ENCODE measurements at places on chromosomes 16 and 17. TPM values are rescaled to one million over a fixed set of nuclear protein-coding genes. Genes with fewer than 3 reads are reported as not detected.

DNA sequence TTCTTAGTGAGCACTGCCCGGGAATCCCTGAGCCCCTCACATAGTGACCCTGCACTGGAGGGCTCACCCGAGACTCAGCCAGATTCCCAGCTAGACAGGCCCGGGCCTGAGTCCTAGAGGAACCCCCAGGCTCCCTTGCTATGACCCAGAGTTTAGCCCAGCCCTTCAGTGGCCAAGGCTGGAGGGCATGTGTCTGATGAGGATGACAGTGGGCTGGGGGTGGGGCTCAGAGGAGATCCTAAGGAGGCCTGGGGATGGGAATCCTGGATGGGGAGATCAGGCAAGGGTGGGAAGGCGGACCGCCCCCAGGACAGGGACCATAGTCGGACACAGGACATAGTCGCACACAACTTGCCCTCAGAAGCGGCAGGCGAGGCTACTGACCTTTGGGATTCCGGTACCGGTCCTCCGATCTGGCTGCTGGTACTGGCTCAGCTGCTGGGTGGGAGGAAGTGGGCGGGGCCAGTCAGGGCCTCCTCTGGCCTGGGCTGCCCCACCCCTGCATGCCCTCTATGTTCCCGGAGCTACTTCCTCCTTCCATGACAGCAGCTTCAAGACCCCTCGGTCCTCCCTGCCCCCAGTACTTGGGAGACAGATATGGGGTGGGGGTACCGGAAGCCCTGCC is 1.1 kb downstream of the CD79B start:
- peak overlapping the region; percentile 94 for H3K4me3 ChIP-seq
- H3K4me1 ChIP-seq = peaks cover 24% of the 10 kb centered on the region
- H3K27me3 ChIP-seq = no peaks in the 10 kb centered on the region
- DNase-seq = peak; percentile 71
- no peaks in the 10 kb centered on the region for H3K36me3 ChIP-seq
- H3K27ac ChIP-seq = peak overlapping the region; percentile 43

GRCh38 chr17:81666092-81666341 is 388 bp downstream of the OXLD1 start:
- H3K4me3 ChIP-seq = peak overlapping the region; percentile 96
- no peak for DNase-seq
- H3K4me1 ChIP-seq = peaks cover 57% of the 10 kb centered on the region
- H3K27ac ChIP-seq = peak overlapping the region; percentile 88

GRCh38 chr17:78204387-78205123 is 9.5 kb upstream of the BIRC5 start:
- H3K4me3 ChIP-seq = no peak overlapping the region
- H3K27ac ChIP-seq = no peak overlapping the region

DNA sequence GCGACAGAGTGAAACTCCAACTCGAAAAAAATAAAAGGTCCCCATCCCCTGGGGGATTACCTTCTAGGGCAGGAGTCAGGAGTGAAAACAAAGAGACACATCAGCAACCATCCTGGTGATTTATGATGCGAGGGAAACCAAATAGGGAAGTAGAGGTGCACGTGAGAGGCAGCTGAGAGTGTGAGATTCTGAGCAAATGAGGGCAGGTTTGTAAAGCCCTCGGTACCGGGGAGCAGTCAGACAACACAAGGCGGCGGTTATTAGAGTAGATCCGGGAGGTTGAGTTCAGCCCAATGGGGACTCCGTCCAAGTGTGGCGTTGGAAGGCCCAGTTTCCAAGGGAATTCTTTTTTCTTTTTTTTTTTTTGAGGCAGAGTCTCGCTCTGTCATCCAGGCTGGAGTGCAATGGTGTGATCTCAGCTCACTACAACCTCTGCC is 7.4 kb upstream of the ARMC7 start:
- H3K4me3 ChIP-seq = no peak overlapping the region
- H3K27ac ChIP-seq = no peak overlapping the region
- H3K27me3 ChIP-seq = no peaks in the 10 kb centered on the region
- H3K4me1 ChIP-seq = peaks cover 6% of the 10 kb centered on the region
- H3K36me3 ChIP-seq = no peaks in the 10 kb centered on the region

DHX8 gene
- total RNA-seq = 53.8 TPM

WNK4 gene
- total RNA-seq = 1.0 TPM

CLDN7 gene
- 3.1 TPM for total RNA-seq
